Posterior cingulate gyrus (tissue), 11 donors: ENCODE measurements at places on chromosomes 5 and 9.

DNA sequence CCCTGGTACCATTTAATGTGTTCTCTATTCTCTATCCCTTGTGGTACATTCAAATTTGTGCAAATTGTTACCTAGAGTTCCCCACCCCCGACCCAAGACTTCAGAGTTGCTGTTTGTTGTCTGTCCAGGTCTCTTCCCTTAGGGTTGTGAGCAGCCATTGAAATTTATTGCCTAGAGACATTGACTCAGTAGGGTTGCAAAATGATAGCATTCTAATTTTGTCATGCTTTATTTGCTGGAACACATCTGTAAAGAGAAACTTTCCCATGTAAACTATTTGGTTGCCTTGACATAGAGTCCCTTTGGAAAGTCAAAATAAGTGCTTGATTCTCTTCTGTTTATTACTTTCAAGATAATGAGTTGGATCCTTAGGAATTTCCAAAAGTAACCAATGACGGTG, 91.7 kb upstream of the KLF9 start:
- DNase-seq = no peak

- DNase-seq = peak; percentile 42
Observed at GRCh38 chr5:112492291-112492690, 73.2 kb upstream of the EPB41L4A start.

- no peak for DNase-seq
Observed at GRCh38 chr5:27814983-27815382, 776.6 kb upstream of the CDH9 start.

DNA sequence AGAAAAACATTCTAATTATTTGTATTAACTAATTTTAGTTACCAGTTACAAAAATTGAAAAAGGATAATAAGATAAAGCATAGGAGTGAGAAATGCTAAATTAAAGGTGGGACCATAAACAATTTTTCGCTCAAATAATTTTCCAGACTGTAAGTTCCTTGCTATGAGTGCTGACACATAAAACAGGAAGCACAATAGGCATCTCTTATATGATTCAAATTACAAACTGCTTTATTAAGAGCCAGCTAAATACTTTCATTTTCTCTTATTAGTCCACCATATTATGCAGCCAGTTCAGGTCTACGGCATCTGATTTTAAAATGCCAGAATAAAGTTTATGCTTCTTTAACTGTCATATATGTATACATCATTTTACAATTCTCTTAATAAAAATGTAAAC, 4.4 kb downstream of the RC3H2 start:
- no peak for DNase-seq

DNA sequence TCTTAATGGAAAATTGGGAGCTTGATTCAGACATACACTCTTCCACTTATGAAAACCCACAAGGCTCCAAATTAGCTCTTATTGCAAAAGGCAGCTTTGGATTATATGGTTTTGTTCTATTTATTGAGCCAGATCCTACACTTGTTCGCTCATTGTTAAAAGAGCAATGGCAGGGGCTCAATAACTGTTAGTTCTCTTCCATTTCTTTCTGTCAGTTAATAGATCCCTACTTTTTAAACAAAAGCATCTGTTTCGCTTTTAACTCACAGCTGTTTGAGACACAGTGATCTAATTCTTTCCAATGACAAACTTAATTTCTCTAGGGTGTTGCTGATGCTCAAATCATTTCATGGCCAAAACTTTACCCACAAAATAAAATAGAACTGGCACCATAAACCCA, 11.7 kb downstream of the C5 start:
- no peak for DNase-seq
